Vagina (tissue), 2 donors: ENCODE measurements at places on chromosomes 4 and X. TPM values are rescaled to one million over a fixed set of nuclear protein-coding genes. Genes with fewer than 3 reads are reported as not detected.

DNA sequence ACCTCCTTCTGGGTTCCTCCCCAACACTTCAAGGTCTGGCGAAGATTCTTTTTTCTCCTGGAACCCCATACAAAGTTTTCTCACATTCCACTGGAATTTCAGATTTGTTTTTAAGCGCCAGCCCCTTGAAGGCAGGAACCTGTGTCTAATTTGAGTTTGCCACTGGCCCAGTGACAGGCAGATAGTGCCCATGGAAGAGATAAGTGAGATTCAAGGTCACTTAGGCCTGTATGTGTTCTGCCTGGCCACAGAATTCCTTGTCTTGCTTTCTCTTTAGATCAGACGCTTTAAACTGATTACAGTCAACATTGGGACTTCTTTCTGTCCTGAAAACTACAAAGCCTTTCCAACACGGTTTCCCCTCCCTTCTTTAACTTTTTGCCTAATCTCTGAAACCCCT is 11.2 kb downstream of the ATOH1 start:
- no peak overlapping the region for H3K27ac ChIP-seq
- DNase-seq, result no peak
- no peak overlapping the region for H3K4me3 ChIP-seq
- no peaks in the 10 kb centered on the region for H3K27me3 ChIP-seq
- no peaks in the 10 kb centered on the region for H3K4me1 ChIP-seq

GRK4 gene
- 2.7 TPM for total RNA-seq

GLRA3 gene
- not detected for total RNA-seq

NCAPG gene
- total RNA-seq, result 1.5 TPM
